ENCODE measurements at places on chromosomes 7 and 10. TPM values are rescaled to one million over a fixed set of nuclear protein-coding genes. Genes with fewer than 3 reads are reported as not detected.
A peak's percentile ranks its signal among the peaks of the same experiment; 100 is the strongest.

The MYO1G gene
- total RNA-seq: 21.0 TPM

The C7orf57 gene
- total RNA-seq: not detected

DNA sequence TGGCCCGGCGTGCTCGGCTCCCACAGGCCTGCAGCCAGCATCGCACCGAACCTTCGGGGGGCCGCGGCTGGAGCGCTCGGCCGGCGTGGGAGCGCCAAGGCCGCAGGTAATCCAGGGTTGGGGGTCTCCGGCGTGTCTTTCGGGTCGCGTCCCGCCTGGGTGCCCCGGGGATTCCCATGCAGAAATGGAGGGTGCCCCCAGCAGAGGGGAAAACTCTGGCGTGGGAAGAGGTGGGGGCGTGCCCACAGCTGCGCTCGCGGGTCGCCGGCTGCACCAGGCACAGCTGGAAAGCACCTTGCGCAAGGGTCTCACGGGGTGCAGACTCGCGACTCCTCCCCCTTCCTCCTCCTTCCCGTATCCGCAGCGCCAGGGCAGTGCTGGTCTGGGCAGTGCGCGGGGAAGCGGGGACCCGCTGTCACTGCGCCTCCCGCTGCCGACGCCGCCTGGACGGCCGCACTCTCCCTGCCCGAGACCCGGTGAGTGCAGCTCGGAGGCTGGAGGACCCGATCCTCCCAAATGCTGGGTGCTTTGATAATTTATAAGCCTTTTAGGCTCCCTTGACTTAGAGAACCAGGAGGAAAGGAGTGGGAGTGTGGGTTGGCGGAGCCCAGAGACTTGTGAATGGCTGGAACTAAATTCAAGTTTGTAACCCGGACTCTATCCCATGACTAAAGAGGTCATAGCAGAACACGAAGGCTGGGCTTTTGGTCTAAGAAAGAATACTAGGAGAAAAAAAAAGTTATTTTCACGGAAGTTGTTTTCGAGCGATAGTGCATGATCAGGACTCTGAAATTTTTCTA, 489 bp downstream of the MAP3K8 start:
- peak overlapping the region; percentile 89 for H3K4me3 ChIP-seq
- no peaks in the 10 kb centered on the region for H3K27me3 ChIP-seq
- H3K36me3 ChIP-seq: peaks cover 25% of the 10 kb centered on the region

GRCh38 chr7:47715631-47716068, 133.7 kb upstream of the TNS3 start:
- no peak overlapping the region for H3K4me3 ChIP-seq
- no peak for DNase-seq
- no peaks in the 10 kb centered on the region for H3K4me1 ChIP-seq

- H3K27me3 ChIP-seq: no peaks in the 10 kb centered on the region
These were observed 37.4 kb upstream of the ABCB4 start for GRCh38 chr7:87512906-87513305.

The PTPN20 gene
- total RNA-seq: 2.6 TPM

GRCh38 chr10:132914732-132915131, 27.6 kb downstream of the CFAP46 start:
- no peak overlapping the region for H3K27ac ChIP-seq
- H3K36me3 ChIP-seq: no peaks in the 10 kb centered on the region
- DNase-seq: peak; percentile 42

DNA sequence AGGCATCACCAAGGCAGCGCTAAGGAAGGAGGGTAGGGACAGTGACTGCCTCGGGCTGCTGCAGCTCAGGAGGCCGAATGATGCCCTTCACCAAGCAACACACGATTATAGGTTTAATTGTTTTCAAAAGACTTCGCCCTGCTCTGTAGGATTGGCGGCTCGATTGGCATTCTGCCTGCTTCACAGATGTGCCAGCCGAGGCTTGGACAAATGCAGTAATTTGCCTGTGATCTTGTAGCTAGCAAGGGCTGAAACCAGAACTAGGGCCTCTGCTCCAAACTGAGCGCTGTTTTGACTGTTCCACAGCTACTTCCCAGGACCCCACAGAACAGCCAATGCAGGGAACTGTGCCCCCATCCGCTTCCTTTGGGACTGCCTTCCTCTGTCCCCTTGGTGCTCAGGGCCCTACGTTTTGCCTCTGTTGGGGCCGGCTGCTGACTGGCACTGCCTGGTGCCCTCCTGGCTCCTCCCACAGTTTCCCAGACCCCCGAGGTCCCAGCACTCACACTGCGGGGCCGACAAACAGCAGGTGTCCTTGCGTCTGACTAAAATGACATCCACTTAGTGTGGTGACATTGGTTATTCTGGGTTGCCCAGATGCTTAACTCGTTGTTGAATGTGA, 62.6 kb upstream of the EN2 start:
- no peaks in the 10 kb centered on the region for H3K4me1 ChIP-seq
- H3K27ac ChIP-seq: no peak overlapping the region
- H3K27me3 ChIP-seq: peaks cover 4% of the 10 kb centered on the region
- H3K36me3 ChIP-seq: no peaks in the 10 kb centered on the region

- no peak overlapping the region for H3K27ac ChIP-seq
- no peaks in the 10 kb centered on the region for H3K27me3 ChIP-seq
- no peak overlapping the region for H3K4me3 ChIP-seq
- DNase-seq: no peak
- H3K36me3 ChIP-seq: no peaks in the 10 kb centered on the region
These were observed 36.3 kb downstream of the JAZF1 start for GRCh38 chr7:28144266-28144665.

- no peak overlapping the region for H3K4me3 ChIP-seq
- no peaks in the 10 kb centered on the region for H3K4me1 ChIP-seq
- H3K36me3 ChIP-seq: peaks cover 14% of the 10 kb centered on the region
- DNase-seq: no peak
These were observed 32.5 kb downstream of the MAP3K8 start for GRCh38 chr10:30466445-30466844.

GRCh38 chr10:68668231-68668630, 52.8 kb upstream of the CCAR1 start:
- H3K4me3 ChIP-seq: no peak overlapping the region
- H3K36me3 ChIP-seq: no peaks in the 10 kb centered on the region
- H3K27me3 ChIP-seq: no peaks in the 10 kb centered on the region
- no peak for DNase-seq

The AGAP5 gene
- 9.8 TPM for total RNA-seq

The FAM180A gene
- total RNA-seq: 6.8 TPM

DNA sequence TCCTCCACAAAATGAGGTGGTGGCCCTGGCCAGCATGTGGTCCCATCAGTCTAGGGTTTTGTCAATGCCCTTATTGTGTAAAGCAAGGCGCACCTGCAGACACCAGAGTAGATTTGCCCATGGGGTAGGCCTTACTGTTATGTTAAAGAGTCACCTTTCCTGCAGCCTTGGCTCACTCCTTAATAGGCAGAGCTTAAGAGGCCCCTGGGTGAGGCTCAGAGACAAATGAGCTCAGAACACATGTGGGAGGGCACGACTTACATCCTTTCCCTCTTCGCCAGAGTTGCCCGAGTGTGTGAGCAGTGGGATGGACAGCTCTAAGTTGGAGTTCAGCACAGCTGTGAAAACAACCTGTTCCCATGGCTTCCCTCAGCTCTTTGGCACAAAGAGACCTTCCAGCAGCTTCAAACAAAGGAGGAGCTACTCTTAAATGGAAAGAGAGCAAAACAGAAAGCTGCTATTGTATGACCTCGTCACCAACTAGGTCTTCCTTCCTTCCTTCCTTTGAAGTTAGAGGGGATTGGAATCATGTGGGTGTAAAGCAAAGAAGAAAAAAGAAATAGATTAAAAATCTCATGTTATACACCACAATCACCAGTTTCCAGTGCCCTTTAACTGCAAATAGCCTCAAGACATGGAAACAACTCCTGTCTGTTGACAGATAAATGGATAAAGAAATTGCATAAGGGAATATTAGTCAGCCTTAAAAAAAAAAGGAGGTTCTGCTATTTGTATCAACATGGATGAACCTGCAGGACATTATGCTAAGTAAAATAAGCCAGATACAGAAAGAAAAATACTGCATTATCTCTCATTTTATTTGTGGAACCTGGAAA, 11.9 kb upstream of the XPNPEP1 start:
- no peaks in the 10 kb centered on the region for H3K36me3 ChIP-seq
- H3K27ac ChIP-seq: no peak overlapping the region
- H3K4me3 ChIP-seq: no peak overlapping the region
- no peaks in the 10 kb centered on the region for H3K4me1 ChIP-seq
- DNase-seq: no peak
- no peaks in the 10 kb centered on the region for H3K27me3 ChIP-seq

The IDI2 gene
- not detected for total RNA-seq

The SFRP4 gene
- total RNA-seq: 6.7 TPM

GRCh38 chr7:30831936-30832335, 60.7 kb downstream of the MINDY4 start:
- no peaks in the 10 kb centered on the region for H3K4me1 ChIP-seq
- H3K27me3 ChIP-seq: no peaks in the 10 kb centered on the region
- DNase-seq: no peak
- H3K36me3 ChIP-seq: no peaks in the 10 kb centered on the region
- H3K4me3 ChIP-seq: no peak overlapping the region

DNA sequence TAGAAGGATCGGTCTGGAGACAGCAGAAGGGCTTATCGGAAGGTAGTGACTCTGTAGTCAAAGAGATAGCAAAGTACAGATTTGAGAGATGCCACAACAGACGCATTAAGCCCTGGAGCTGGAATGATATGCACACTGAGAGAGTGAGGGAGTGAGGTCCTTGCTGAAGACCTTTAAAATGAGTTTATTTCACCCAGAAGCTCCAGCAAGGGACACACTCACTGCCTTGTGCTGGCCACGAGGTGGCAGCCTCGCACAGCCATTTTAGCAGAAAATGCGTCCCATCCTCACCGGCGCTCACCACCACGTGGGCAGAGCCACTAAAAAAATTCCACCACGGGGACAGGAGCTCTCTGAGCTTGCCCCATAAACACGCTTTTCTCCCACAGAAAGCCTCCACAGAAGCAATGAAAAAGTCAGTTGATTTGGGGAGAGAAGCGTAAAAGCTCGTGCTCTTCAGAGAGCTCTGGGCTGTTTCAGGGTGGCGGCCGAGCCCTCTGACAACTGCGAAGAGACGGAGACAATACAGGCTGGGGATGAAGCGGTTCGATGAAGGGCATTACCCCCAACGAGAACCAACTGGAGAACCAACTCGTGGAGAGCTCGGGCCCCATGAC, 163.0 kb upstream of the KLF14 start:
- peak; percentile 86 for DNase-seq
- no peaks in the 10 kb centered on the region for H3K27me3 ChIP-seq
- H3K4me3 ChIP-seq: no peak overlapping the region

GRCh38 chr7:44105832-44106231, 1.7 kb downstream of the AEBP1 start:
- peak overlapping the region; percentile 53 for H3K4me3 ChIP-seq
- H3K4me1 ChIP-seq: peaks cover 3% of the 10 kb centered on the region
- peaks cover 17% of the 10 kb centered on the region for H3K36me3 ChIP-seq

DNA sequence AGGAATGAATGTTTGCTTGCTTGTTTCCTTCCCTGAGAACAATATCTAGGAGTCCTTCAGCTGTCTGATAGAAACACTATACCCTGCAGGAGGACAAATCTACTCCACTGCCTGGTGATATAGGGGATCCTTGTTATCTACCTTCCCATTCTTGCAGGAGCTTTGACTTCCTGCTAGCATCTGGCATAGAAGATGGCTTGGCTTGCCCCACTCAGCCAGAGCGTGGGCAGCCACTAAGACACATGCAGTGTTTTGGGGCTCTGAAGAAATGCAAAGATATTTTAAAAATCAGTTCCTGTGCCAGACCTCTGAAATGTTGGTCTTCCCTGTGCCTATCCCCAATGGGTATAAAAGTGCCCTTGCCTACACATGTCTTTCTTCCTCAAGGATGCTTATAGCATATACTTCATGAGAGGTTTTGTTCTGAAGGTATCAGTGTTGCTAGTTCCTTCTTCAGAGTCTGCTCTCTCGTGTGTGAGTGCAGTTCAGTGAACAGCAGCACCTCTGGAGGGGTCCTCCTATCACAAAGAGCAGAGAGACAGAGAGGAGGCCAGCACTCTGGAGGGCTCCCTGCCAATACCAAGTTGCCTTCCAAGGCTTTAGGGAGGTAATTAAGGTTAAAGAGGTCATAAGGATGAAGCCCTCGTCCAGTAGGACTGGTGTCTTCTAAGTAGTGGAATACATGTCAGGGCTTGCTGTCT, 149.1 kb upstream of the CALCR start:
- DNase-seq: no peak
- no peak overlapping the region for H3K27ac ChIP-seq
- no peaks in the 10 kb centered on the region for H3K27me3 ChIP-seq
- no peak overlapping the region for H3K4me3 ChIP-seq
- H3K36me3 ChIP-seq: no peaks in the 10 kb centered on the region

The UBE2D4 gene
- total RNA-seq: 27.2 TPM

GRCh38 chr10:69677985-69678654, 48.1 kb downstream of the FAM241B start:
- no peaks in the 10 kb centered on the region for H3K36me3 ChIP-seq
- H3K4me1 ChIP-seq: no peaks in the 10 kb centered on the region
- DNase-seq: peak; percentile 9
- H3K27ac ChIP-seq: no peak overlapping the region
- H3K27me3 ChIP-seq: no peaks in the 10 kb centered on the region

DNA sequence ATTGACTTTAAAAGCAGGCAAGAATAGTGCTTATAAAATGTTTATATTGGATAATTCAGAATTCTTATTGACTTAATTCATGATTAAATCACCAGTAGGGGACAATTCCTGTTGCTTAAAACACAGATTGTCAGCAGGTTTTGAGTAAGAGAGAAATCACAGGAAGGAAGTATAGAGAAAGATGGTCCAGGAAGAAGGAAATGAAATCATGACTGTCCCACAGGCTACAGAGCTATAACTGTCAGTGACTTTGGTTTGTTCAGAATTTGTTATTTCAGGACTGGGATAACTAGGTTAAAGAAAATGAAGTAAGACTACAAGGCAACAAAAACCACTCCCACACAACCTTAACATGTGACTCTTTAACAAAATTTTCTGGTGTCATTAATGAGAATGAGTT, 6.8 kb downstream of the GNGT1 start:
- no peaks in the 10 kb centered on the region for H3K4me1 ChIP-seq
- no peak overlapping the region for H3K4me3 ChIP-seq
- DNase-seq: no peak
- no peaks in the 10 kb centered on the region for H3K27me3 ChIP-seq

DNA sequence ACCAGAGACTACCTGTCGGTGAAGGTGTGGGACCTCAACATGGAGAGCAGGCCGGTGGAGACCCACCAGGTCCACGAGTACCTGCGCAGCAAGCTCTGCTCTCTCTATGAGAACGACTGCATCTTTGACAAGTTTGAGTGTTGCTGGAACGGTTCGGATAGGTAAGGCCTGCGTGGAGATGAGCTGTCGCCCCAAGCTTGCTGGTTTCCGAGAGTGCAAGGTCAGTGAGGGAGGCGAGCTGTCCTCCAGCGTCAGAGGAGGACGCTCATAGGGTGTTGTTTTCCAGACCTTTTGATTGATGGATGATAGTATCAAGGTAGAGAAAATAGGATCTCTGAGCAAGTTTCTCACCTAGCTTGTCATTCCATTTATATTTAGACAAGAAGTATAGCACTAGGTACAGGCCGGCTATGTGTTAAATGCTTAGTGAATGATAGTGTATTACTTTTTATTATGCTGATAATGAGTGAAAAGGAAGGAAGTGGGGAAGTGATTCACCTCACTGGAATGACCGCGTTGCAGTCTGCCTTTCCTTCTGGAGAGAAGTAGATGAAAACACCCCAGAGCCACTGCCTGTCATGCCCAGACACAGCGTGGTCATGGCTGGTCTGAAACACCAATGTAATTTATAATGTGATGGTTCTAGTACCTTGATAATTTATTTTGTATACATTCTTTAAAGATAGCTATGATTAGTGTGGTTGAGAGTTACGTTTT, 33.9 kb downstream of the BNIP3 start:
- H3K4me1 ChIP-seq: no peaks in the 10 kb centered on the region
- peak; percentile 15 for DNase-seq
- no peak overlapping the region for H3K27ac ChIP-seq
